Body of pancreas (tissue), 4 donors: ENCODE measurements at places on chromosomes 6 and 20. TPM values are rescaled to one million over a fixed set of nuclear protein-coding genes. Genes with fewer than 3 reads are reported as not detected.

Gene HRH3
- total RNA-seq: not detected

Gene WASF1
- 7.5 TPM for total RNA-seq

GRCh38 chr20:10927011-10927583, 253.3 kb upstream of the JAG1 start:
- no peaks in the 10 kb centered on the region for H3K27me3 ChIP-seq
- peaks cover 26% of the 10 kb centered on the region for H3K4me1 ChIP-seq
- no peak overlapping the region for H3K27ac ChIP-seq
- no peaks in the 10 kb centered on the region for H3K36me3 ChIP-seq

- no peak overlapping the region for H3K4me3 ChIP-seq
- no peak overlapping the region for H3K27ac ChIP-seq
- no peaks in the 10 kb centered on the region for H3K27me3 ChIP-seq
- H3K36me3 ChIP-seq: no peaks in the 10 kb centered on the region
These were observed 25.7 kb downstream of the OVOL2 start for GRCh38 chr20:18031888-18032509.

DNA sequence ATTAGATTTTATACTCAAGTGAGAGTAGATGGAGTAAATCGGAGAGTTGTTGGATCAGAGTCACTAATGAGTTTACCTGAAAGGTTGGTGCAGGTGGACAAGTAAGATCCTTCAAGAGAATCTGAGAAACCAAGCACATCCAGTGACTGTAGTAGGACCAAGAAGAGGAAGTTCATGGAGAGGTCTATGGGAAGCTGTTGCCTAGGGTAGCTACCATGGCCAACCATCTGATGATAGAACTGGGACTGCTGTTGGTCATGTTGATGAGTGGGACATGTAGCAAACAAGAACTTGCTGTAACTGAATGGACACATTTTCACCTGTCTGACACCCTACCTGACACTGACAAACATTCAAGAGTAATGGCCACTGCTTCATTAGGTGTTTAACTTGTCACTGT, 11.3 kb upstream of the ADGB start:
- no peak overlapping the region for H3K27ac ChIP-seq
- no peaks in the 10 kb centered on the region for H3K27me3 ChIP-seq
- no peaks in the 10 kb centered on the region for H3K36me3 ChIP-seq
- no peak for DNase-seq

Gene FUT9
- 0.26 TPM for total RNA-seq

- no peaks in the 10 kb centered on the region for H3K27me3 ChIP-seq
- DNase-seq: no peak
- no peaks in the 10 kb centered on the region for H3K36me3 ChIP-seq
- no peak overlapping the region for H3K4me3 ChIP-seq
- H3K27ac ChIP-seq: no peak overlapping the region
- no peaks in the 10 kb centered on the region for H3K4me1 ChIP-seq
These were observed 155.5 kb downstream of the LRFN2 start for GRCh38 chr6:40431706-40432105.

GRCh38 chr6:107077710-107078109, 37.6 kb downstream of the BEND3 start:
- no peaks in the 10 kb centered on the region for H3K36me3 ChIP-seq
- H3K27me3 ChIP-seq: no peaks in the 10 kb centered on the region
- no peak for DNase-seq
- no peaks in the 10 kb centered on the region for H3K4me1 ChIP-seq
- no peak overlapping the region for H3K27ac ChIP-seq

DNA sequence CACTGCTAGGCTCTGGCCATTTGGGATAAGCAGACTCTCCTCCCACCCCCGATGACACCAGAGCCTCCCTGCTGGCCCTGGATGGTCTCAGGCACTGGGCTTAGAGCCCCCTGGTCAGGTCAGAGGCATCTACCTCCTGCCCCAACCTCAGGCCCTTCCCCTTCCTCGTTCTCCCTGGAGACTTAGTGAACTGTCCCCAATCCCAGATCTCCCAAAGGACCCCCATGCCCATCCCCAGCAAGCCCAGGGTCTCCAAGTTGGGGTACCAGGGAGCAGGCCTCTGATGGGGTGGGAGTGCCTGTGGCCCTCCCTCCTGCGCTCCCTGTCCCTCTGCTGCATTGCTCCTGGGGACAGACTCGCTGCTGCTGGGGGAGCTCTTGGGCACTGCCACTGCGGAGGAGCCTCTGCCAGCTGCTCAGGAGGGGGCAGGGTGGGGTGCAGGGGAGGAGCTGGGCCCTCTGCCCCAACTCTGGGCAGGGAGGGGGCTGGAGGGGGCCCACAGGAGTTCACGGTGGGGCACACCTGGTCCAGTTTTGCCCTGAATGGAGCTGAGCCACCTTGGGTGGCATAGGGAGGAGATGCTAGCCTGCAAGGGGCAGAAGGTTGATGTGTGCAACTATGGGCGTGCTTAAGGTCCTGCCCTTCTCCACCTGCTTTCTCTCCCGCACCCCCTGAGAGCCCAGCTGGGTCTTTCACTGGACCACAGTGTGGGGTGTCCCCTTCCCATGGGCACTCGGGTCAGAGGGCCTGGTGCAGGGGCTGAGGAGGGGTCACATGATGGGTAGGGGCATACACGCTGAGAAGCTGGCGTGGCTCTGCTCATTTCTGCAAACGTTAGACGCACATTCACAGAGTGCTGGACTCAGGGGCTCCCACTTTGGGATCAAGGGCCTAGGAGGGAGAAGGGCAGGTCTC, 40.4 kb downstream of the SPDEF start:
- no peak overlapping the region for H3K27ac ChIP-seq
- H3K36me3 ChIP-seq: no peaks in the 10 kb centered on the region
- H3K4me3 ChIP-seq: no peak overlapping the region

Gene HLA-DQB1
- 0.78 TPM for total RNA-seq

Gene CHRNA4
- not detected for total RNA-seq

- no peaks in the 10 kb centered on the region for H3K36me3 ChIP-seq
- H3K4me1 ChIP-seq: peaks cover 3% of the 10 kb centered on the region
- no peak for DNase-seq
- H3K27me3 ChIP-seq: no peaks in the 10 kb centered on the region
- no peak overlapping the region for H3K27ac ChIP-seq
These were observed 455.0 kb downstream of the GJA1 start for GRCh38 chr6:121890307-121890910.

Gene PARD6B
- 8.6 TPM for total RNA-seq

Gene NFATC2
- total RNA-seq: 4.9 TPM

DNA sequence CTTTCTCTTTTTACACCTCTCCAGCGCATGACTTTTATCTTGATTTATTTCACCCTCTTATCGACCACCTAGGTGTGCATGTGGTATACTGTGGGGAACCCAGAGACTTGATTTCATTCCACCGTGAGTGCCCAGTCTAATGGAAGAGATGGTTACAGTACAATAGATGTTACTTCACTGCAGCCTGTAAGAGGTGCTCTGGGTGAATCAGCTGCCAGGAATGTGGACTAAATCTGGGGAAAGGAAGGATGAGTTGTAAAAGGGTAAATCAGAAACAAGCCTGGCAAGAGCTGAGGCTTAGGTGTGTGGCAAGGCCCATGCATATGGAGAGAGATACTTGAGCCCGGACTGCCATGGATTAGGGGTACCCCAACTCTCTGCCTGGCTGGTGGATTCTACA, 7.4 kb downstream of the STK35 start:
- H3K27ac ChIP-seq: no peak overlapping the region
- no peaks in the 10 kb centered on the region for H3K36me3 ChIP-seq
- DNase-seq: no peak
- no peak overlapping the region for H3K4me3 ChIP-seq
- peaks cover 58% of the 10 kb centered on the region for H3K4me1 ChIP-seq
- no peaks in the 10 kb centered on the region for H3K27me3 ChIP-seq

Gene ESF1
- total RNA-seq: 12.5 TPM

GRCh38 chr20:574297-574942, 30.8 kb upstream of the CSNK2A1 start:
- no peaks in the 10 kb centered on the region for H3K36me3 ChIP-seq
- H3K4me3 ChIP-seq: no peak overlapping the region
- H3K27ac ChIP-seq: no peak overlapping the region
- peaks cover 12% of the 10 kb centered on the region for H3K4me1 ChIP-seq
- DNase-seq: no peak
- no peaks in the 10 kb centered on the region for H3K27me3 ChIP-seq

DNA sequence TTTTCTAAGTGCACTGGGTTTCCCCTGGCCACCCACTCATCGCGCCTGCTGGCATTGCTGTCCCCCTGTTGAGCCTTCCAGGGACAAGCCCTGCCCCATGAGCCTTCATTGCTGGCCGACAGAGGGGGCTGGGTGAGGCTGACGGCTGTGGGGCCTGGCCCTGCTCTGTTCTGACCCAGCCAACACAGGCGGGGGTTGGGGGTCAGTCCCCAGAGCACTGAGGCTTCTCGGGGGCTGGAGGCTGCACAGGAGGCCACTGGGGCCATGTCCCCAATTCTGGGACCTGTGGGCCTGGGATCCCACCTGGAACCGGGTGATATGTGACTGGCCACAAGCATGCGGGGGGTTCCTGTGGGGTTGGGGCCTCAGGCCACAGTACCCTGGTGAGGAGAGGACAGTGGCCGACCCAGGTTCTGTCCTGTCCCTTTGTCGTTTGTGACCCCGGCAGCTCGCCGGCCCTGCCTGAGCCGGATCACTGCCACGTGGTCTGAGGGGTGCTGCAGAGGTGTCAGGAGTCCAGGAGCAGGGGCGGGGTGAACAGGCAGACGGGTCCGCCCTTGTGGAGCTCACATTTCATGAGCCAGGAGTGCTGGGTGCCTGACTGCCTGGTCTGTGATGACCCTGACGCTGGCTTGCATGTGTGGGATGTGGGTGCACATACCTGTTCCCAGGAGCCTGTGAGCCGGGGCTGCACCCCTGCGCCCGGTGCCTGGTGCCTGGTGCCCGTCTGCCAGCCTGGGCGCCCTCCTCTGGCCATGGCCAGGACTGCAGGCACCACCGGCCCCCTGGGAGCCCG, 2.1 kb upstream of the COL20A1 start:
- H3K27me3 ChIP-seq: no peaks in the 10 kb centered on the region
- peak; percentile 52 for DNase-seq
- peaks cover 5% of the 10 kb centered on the region for H3K36me3 ChIP-seq
- peaks cover 14% of the 10 kb centered on the region for H3K4me1 ChIP-seq

DNA sequence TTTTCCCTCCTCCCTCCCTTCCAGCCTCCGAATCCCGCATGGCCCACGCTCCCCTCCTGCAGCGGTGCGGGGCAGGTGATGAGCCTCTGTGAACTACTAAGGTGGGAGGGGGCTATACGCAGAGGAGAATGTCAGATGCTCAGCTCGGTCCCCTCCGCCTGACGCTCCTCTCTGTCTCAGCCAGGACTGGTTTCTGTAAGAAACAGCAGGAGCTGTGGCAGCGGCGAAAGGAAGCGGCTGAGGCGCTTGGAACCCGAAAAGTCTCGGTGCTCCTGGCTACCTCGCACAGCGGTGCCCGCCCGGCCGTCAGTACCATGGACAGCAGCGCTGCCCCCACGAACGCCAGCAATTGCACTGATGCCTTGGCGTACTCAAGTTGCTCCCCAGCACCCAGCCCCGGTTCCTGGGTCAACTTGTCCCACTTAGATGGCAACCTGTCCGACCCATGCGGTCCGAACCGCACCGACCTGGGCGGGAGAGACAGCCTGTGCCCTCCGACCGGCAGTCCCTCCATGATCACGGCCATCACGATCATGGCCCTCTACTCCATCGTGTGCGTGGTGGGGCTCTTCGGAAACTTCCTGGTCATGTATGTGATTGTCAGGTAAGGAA, at the start of gene OPRM1:
Gene OPRM1 (plus strand): TSS at position 10 of the 612 bp plus-strand sequence. CDS start 305 bp downstream, at position 315.
- peak; percentile 41 for DNase-seq
- H3K27me3 ChIP-seq: no peaks in the 10 kb centered on the region
- H3K4me1 ChIP-seq: peaks cover 7% of the 10 kb centered on the region
- H3K27ac ChIP-seq: no peak within 1 kb of the TSS

DNA sequence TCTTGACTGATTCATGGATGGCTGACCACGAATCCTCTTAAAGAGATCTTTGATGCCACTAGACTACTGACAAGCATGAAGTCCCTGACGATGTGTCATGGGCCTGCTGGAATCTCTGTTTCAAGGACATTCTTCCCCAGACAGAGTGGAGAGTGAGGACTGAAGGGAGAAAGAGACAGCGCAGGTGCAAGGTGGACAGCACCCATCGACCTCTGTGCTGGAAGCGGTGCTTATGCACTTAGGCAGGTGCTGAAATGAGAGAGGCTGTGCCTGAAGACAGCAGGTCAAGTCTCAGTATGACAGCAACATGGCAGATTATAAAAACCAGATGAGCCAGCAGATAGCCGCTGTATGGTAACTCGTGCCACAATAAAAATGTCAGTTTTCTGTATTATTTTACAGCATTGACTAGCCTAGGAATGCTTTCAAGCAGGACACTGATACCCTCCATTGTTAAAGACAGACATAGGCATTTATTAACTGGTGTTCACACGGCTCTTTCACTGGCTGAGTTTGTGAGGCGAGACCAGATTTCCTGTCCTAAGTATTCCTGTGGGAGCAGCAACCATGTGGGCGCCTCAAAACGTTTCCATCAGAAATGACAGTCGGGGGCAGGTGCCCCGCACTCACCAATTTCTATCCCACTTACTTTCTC, 47.5 kb downstream of the FOXC1 start:
- H3K27me3 ChIP-seq: no peaks in the 10 kb centered on the region
- DNase-seq: no peak
- H3K4me3 ChIP-seq: no peak overlapping the region
- H3K36me3 ChIP-seq: no peaks in the 10 kb centered on the region
- no peak overlapping the region for H3K27ac ChIP-seq

DNA sequence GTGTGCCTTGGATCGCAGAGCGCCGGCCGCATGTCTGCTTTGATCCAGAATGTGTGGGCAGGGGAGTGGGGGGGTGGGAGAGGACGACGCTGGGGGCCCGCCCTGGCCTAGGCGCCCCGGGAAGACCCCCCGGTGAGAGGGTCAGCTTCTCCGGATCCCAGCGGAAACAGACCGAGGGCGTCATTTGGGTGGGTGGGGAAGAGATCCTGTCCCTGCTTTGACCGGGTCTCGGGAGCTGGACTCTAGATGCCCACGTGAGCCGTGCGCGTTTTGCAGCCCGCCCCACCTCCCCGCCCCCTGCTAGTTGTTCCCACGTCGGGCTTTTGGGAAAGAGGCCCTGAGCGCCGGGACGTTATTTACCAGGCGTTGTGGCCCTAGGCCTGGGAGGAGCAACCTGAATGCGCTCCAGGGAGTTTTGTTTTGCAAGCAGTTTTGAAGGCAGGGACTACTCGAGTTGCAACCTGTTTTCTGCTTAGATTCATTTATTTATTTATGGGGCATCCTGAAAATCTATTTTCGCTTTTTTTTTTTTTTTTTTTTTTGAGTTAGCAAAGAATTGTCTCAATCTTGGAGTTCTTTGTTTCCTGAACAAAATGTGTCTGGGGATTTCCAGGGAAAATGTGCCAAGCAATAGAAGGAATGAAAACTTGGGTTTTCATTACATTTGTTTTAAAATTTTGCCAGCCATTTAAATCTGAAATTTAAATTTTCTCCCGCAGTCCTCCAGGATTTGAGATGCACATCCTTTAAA, 1.6 kb downstream of the DSP start:
- peaks cover 44% of the 10 kb centered on the region for H3K4me1 ChIP-seq
- H3K4me3 ChIP-seq: peak overlapping the region; percentile 80
- H3K27me3 ChIP-seq: no peaks in the 10 kb centered on the region
